Fibroblast of upper back skin (primary cell): ENCODE measurements at places on chromosomes 16 and 17.

DNA sequence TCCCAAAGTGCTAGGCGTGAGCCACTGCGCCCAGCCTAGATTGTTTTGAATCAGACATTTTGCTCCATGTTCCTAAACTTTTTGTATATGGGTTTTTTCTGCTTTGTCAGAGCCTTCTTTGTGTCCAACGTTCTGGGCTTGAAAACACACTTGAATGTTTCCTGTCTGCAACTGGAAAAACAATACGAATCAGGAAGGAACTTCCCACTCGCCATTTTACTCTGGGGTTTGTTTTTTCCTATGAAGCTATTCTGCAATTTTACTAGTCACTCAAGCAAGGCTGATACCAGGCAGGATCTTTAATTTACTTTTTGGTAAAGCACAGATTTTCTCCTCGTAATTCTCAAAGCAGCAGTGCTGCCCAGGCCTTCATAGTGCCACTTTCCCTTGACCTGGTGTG, 31.6 kb downstream of the ARHGAP17 start:
- DNase-seq, result no peak

GRCh38 chr17:63332286-63332685, 113.8 kb downstream of the CYB561 start:
- peak; percentile 11 for DNase-seq

- DNase-seq, result no peak
These were observed 34.5 kb upstream of the MGAT5B start for GRCh38 chr17:76833747-76834146.

GRCh38 chr16:3183445-3184139, 4.4 kb upstream of the OR1F1 start:
- DNase-seq, result no peak

GRCh38 chr17:41647038-41647813, 22.9 kb upstream of the KRT17 start:
- no peak for DNase-seq

DNA sequence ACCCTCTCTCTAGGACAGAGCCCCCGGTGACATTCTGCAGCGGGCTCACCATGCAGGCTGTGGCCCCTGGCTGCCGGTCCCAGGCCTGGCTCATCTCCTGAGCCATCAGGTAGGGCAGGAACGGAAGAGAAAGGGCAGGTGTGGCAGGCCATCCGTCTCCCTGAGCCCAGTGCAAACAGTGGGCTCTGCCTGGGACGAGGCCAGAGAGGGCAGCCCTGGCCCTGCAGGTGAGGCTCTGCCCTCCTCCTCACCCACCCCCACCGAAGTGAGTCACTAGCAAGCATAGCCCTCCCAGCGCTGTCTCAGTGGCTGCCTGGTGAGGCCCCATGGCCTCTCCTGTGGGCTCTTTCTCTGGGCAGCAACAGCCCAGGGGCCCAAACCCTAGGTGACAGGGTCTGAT, 14.5 kb downstream of the OTOP3 start:
- no peak for DNase-seq

DNA sequence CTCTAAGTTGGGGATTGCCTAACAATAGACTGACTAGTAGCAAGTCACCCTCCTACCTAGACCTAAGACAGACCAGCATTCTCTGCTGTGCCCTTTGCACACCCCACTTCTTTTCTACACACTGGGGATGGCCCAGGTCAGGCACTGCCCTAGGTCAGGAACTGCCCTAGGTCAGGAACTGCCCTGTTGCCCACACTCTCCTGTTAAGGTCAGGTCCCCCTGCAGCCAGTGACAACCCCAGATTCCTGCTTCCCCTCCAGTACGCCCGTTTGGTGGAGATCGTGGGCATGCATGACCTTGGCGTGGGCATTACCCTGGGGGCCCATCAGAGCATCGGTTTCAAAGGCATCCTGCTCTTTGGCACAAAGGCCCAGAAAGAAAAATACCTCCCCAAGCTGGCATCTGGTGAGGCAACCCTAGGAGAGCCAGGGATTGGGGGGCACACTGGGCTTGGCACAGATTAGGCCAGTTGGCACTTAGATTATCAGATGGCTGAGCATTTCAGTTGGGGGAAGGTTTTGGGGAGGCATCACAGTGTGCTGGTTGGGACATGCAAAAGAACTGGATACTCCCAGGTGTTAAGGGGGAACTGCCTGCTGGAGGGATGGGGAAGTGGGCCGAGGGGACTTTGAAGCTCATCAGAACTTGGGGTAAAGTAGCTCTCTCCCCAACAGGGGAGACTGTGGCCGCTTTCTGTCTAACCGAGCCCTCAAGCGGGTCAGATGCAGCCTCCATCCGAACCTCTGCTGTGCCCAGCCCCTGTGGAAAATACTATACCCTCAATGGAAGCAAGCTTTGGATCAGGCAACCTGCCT, 1.7 kb downstream of the ACADVL start:
- DNase-seq, result no peak

- DNase-seq, result no peak
These were observed 8.4 kb downstream of the HNF1B start for GRCh38 chr17:37736428-37736827.

- DNase-seq, result peak; percentile 69
These were observed 763 bp upstream of the SOX9 start for GRCh38 chr17:72119873-72120641.

- no peak for DNase-seq
These were observed 57.5 kb downstream of the RNF213 start for GRCh38 chr17:80318166-80318565.

- DNase-seq, result no peak
These were observed 26.5 kb upstream of the ITGAX start for GRCh38 chr16:31328322-31329052.

DNA sequence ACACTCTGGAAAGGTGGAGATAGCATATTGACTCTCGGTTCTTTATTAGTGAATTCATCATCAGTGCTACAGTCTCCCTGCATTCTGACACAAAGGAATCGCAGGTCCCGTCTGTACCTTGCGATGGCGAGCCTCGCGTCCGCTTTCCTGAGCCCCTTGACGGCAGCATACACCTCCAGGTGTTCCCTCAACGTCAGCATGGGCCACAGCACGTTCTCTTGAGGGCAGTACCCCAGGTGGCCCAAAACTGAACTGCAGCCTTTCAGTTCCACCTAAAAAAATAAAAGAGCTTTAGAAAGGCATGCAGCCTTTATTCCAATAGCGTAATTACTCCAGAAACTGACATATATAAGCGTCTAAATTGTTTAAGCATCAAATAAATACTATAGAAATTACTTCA, 24.2 kb upstream of the ABCA9 start:
- no peak for DNase-seq

GRCh38 chr16:83911290-83911689, 12.4 kb downstream of the MLYCD start:
- DNase-seq, result no peak

DNA sequence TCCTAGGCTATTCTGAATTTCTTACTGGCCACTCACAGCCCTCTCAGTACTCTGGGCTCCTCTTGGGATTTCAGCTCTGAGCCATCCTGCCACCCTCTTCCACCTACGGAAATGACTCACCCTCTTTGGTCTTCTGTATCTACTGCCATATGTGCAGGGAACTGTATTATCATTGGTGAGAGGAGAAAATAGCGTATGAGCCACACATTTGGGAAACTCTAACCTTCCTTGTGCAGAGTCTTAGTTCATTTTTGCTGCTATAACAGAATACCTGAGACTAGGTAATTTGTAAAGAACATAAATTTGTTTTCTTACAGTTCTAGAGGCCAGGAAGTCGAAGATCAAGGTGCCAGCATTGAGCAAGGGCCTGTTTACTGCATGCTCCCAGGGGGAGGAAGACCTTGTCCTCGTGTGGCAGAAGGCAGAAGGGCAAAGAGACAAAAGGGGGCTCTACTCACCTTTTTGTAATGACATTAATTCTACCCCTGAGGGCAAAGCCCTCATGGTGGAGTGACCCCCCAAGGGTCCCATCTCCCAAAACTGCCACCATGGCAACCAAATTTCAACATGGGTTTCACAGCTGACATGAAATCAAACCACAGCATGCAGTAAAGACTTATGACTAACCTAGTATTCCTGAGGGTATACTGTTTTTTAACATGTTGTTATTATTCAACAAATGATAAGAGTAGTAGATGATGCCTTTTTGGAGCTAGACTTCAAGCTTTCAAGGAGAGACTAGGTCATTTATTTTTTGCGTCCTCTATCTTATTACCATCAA, 191.8 kb downstream of the PRKCA start:
- peak; percentile 90 for DNase-seq

GRCh38 chr16:3578121-3578520, 918 bp upstream of the NLRC3 start:
- DNase-seq, result no peak

GRCh38 chr16:85553436-85554113, 59.5 kb upstream of the GSE1 start:
- peak; percentile 39 for DNase-seq

DNA sequence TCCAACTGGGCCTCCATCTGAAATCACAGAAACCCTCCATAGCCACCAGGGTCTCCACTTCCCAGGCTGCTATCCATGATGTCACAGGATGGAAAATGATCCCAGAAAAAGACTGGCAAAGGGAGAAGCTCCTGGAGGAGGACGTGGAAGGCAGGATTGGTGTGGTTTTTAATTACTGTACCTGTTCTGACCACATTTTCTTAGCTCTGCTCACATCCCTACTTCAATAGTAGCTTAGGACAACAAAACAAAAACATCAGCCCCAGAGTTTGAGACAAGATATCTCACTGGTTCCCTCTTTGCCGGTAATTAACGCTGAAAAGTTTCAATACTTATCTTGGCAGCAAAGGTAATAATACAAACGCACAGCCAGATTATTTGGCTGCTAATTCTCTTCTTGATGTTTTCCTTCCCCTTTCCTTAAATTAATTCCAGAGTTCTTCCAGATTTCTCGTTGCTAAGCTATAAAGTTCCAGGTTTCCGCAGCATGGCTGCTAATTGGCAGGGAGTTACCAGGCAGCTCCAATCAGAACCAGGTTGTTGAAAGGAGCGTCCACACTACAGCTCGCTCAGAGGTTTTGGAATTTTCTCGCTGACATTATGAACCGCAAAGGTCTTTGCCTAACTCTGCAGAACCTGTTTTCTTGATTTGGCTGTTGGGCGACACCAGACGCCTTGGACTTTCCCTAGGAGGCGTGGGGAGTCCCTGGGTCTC, 263.4 kb downstream of the MRTFB start:
- DNase-seq, result peak; percentile 75

DNA sequence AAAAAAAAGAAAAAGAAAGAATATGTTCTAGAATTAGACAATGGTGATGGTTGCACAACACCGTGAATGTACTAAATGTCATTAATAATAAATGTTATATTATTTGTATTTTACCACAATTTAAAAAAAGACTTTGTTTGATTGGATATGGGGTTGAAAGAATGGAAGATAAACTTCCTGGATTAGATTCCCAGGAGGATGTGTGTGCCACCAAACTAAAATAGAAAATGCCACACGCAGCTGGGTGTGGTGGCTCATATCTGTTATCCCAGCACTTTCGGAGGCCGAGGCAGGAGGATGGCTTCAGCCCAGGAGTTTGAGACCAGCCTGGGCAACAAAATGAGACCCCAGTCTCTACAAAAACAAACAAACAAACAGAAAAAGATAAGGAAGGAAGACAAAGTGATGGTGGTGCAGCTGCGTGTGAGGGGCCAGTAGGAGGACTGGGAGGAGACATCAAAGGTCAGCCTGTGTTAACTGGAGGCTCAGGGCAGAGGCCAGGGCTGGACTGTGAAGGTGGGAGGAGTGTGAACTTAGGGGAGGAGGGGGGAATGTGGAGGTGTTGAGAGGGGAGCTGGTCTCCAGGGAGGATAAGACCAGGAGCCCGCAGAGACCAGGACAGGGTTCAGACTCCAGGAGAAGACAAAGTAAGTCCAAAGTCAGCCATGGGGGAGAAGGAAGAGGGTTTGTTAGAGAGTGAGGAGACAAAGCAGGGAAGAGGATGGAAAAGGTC, 4.1 kb downstream of the PECAM1 start:
- DNase-seq, result no peak

GRCh38 chr16:29811170-29811895, 660 bp upstream of the PRRT2 start:
- peak; percentile 97 for DNase-seq

DNA sequence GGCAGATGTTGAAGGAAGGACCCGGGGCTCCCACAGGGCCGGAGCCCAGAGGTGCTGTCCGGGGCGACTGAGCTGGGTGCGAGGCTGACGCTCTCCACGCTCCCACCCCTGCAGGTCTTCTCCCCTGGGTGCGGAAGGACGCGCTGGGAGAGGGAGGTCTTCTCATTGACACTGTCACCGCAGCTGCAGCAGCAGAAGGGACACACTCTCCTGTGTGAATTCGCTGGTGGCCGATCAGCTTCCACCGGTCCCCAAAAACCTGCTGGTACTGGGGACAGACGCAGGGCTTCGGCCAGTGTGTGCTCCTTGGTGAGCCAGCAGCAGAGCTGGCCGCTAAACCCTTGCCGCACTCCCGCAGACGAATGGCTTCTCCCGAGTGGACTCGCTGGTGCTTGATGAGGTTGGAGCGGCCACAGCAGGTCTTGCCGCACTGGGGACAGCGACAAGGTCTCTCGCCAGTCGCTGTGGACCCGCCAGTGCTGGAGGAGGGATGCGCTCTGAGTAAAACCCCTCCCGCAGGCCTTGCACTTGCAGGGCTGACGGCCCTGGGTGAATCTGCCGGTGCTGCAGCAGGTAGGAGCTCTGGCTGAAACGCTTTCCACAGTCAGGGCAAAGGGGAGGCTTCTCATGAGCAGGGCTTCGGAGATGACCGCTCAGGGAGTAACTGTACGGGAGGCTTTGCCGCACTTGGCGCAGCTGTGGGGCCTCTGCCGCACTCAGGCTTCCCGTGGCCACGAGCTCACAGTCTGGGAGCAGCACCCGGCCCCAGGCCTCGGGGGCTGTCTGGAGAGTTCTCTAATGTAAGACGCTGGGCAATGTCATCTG, 6.2 kb downstream of the ZNF843 start:
- no peak for DNase-seq

DNA sequence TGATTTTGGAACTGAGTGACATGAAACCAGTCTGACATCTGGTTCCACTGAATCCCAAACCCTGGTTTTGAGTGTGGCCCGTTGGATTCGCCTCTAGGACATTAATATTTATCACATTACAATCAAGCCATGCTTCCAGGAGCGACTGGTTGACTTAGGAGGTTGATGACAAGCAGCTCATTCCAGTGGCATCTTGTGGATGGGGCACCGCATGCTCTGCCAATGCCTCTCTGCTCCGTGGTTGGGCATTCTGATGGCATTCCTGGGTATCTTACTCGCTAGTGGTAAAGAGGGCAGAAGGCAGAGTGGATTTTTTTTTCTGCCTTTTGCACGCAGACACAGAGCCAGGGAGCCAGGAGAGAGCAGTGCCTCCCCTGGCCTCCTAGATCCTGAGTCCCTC, 31.4 kb downstream of the CACNG4 start:
- no peak for DNase-seq

DNA sequence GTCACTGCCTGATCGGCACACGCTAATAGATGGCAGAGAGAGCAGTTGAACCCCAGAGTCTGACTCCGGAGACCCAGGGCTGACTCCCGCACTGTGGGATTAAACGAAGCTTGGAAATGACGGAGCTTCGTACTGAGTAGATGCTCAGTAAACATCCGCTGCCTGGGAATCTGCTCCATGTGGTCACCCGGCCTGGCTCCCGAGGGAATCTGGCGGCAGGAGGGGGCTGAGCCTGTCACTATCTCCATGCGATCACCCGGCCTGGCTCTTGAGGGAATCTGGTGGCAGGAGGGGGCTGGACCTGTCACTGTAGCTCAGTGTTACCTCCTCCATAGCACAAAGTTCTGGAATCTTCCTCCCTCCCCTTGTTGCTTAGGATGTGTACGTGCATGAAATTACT, 139.7 kb upstream of the CIBAR2 start:
- no peak for DNase-seq

GRCh38 chr17:75090871-75091854, 3.4 kb downstream of the SLC16A5 start:
- no peak for DNase-seq
